ENCODE measurements at places on chromosomes 5 and 9. TPM values are rescaled to one million over a fixed set of nuclear protein-coding genes. Genes with fewer than 3 reads are reported as not detected.

GRCh38 chr9:109787735-109788134 lies 7.7 kb downstream of the PALM2AKAP2 start:
- DNase-seq = no peak

GRCh38 chr5:36730537-36731216 lies 124.3 kb downstream of the SLC1A3 start:
- no peak for DNase-seq

GRCh38 chr5:72552041-72552557 lies 44.9 kb upstream of the ZNF366 start:
- no peak for DNase-seq

Gene PCDHGB5
- 6.0 TPM for total RNA-seq

DNA sequence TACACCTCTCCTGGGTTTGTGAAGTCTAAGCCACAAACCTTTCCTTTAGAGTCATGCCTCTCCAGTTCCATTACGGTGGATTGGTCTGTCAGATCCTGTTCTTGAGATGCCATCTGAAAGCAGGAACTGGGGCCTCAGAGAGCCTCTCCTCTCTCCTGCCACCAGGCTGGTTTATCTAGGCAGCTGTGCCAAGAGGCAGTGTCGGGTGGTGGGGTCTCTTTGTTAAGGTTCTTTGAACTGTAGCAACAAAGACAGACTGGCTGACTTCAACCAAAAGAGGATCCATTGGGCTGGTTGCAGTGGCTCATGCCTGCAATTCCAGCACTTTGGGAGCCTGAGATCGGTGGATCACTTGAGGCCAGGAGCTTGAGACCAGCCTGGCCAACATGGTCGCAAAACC lies 66.0 kb upstream of the ANGPTL2 start:
- no peak for DNase-seq

Gene NPM1
- total RNA-seq = 389 TPM

- no peak for DNase-seq
Measured at GRCh38 chr5:172506251-172506650, 51.9 kb upstream of the SH3PXD2B start.

- no peak for DNase-seq
Measured at GRCh38 chr9:113370806-113371325, 5.9 kb downstream of the HDHD3 start.

DNA sequence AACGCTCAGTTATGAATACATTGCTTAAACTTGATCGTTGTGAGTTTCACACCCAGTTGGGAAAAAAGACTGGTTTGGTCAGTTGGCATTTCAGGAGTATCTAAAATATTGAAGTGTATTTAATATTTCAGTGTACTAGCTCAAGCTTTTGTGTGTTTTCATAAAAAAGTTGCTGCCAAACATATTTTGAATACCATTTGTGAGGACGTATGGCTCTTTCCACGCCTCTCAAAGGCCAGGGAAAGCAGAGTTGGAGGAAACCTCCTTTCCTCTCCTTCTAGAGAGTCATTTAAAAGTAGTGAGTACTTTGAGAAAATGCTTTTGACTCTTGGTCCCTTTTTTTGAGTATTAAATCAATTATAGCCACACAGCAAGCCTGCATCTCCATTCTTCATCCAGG lies 43.2 kb upstream of the ANKRD33B start:
- DNase-seq = no peak

DNA sequence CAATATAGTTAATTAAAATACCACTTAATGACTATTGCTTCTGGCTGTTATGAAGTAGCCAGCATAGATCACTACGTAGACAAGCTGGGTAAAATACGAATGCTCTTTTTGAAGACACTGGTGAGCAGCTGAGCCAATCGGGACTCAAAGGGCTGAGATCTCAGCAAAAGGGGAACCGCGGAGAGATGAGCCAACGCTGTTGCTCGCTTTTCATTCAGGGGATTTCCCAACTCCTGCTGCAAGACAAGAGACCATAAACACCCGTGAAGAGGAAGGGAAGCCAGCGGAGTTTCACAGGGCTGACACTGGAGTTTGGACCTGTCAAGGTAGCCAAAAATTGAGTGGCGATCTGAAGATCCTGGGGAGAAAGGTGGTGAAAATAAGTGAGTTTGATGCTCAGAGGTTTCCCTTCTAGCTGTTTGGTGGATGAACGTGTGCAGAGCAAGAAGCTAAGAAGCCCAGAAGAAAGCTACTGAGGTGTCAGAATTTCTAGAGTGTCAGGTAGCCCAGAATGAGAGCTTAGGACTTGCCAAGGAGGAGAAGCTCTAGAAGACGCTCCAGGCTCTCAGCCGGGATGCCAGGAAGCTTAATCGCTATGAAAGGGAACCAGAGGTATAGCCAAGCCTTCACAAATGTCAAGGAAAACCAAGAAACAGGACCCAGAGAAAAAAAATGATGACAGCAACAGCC lies 79.6 kb upstream of the RNU6ATAC start:
- DNase-seq = no peak

GRCh38 chr5:112205846-112206245 lies 213.2 kb downstream of the EPB41L4A start:
- no peak for DNase-seq

- DNase-seq = no peak
Measured at GRCh38 chr9:7988644-7989280, 189.2 kb upstream of the DMAC1 start.

DNA sequence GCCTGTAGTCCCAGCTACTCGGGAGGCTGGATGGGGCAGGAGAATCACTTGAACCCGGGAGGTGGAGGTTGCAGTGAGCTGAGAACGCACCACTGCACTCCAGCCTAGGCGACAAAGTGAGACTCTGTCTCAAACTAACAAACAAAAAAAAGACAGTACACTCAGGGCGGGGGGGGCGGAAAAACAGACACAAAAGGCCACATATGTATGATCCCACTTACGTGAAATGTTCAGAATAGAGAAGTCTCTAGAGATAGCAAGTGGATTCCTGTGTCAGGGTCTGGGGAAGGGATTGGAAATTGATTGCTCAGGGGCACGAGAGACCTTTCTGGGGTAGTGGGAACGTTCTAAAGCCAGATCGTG lies 9.0 kb upstream of the LCN1 start:
- DNase-seq = no peak

Gene GLDC
- not detected for total RNA-seq

Gene OR13F1
- not detected for total RNA-seq

GRCh38 chr5:135921388-135921787 lies 25.7 kb upstream of the IL9 start:
- no peak for DNase-seq

Gene FCHSD1
- total RNA-seq = 4.7 TPM

DNA sequence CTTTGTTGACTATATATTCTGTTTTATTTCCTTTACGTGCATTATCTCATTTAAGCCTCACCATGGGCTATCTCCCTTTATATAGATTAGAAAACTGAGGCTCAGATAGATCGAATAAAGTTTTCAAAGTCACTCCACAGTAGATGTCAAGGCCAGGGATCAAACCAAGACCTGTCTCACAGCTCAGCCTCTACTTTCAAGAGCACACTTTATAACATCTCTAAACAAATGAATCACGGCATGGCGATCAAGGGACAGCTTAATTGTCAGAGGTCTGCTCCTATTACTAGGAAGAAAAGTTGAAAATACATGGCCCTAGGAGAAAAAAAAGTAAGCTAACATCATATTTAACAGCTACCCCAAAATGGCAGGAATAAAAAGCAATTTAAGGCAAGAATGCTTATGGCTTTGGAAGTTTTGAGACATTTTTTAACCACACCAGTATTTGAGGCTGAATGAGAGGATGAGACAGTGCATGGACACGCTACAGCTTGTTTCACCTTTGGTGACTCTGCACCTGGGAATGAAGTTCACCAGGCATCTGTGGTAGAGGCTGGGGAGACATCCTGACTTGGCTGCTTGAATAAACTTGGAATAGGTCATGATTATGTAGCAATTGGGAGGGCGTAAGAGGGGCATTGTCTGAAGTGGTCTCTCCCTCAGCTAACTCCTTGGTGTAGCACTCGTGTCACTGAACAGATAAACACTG lies 486.8 kb upstream of the WWC1 start:
- DNase-seq = no peak

DNA sequence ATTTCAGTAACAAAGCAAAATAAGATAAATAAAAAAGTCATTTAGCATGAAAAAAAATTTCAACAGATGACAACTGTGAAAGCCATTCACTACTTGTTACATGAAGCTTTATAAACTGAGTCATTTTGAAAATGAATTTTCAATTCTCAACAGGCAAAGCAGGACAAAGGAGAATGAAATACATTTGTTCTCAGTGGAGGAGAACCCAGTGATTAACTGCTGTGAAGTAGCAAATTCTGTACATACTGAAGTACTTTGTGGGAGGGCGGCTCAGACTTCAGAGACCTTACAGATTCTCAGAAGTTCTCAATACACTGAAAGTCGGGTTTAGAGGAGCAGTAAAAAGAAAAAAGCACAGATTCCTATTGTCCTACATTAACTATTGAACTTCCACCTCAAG lies 21.7 kb downstream of the SKIC3 start:
- DNase-seq = no peak

DNA sequence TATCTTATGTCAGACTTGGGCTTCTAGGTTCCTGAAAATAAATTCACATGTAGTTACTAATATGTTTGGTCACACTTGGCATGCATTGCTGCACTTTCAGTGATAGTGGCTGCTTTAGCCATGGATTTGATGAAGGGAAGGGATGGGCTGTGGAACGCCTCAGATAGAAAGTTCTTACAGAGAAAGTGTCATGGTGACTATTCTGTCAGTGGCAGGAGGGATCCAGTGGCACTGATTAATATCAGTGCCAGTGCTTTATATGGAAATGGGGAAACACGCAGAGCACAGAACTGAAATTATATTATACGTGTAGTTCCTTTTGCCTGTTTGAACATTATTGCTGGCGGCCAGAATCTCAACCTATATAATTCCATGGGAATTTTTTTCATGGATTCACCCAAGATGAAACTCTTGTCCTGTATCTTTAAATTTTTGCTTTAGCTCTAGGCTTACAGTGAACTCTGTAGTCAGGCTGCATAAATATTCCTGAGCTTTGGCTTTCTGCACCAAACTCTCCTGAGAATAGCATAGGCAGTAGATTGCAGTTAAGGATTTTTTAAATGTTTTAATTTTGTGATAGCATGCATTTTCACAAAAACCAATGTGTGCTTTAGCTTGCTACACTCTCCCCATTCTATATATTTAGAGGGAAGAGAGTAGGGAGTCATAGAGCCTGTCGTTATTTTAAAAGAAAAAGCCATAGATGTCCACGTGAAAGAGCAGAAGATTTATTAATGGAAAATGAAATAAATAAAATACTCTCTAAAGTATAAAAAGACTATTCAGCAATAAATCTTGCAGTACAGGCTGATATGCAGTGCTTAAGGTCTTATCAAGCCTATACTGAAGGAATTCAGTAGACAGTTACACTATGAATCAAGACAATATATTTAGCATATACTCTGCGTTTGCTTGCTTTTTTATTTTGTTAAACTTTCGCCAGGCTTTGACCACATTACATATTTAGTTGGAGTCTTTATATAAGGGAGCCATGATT lies 98.7 kb downstream of the EDIL3 start:
- no peak for DNase-seq

DNA sequence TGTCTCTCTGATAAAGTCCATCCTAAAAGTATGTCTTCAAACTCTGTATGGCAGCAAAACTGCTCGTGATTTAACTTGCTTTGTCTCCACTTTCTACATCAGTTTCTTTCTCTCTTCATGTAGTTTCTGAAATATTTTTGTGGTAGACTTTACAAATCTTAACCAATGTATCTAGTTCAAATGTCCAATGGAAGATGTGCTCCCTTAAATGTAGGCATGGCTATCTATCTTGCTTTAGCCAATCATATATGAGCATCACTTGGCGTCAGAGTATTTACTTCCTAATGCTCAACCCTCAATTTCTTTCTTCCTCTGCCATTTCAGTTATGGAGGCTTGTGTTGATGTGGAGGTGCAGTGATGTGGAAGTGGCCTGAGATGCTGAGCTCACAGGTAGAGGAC lies 206.1 kb upstream of the ZNF608 start:
- no peak for DNase-seq

- no peak for DNase-seq
Measured at GRCh38 chr5:73858054-73858453, 232.1 kb downstream of the ARHGEF28 start.

DNA sequence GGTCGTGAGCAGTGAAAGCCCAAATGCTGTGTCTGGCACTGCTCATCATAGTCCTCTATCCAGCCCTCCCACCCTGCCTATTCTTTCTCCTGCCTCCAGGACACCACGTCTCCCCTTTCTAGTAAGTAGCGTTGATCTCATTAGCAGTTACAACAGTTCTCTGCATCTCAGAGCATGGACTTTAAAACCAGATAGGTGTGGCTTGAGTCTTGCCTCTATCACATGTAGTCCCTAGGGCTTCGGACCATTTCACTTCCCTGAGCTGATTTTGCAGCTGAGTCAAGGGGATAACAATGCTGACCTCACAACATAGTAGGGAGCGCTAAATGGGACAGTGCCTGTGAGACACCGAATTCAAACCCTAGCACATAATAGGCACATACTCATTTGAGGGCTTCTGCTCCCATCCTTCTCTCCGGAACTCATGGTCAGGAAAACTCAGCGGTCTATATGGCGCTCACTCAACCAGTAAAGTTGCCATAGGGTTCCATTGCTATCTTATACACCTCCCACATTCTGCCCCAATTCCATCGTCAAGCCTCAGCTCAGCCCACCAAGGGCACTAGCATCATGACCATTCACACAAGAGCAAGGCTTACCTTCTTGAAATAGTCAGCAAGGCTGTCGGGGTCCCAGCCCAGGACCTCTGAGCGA lies 515 bp downstream of the LCP2 start:
- no peak for DNase-seq

Gene ERAP2
- total RNA-seq = 6.7 TPM

GRCh38 chr9:8287501-8287900 lies 487.9 kb upstream of the DMAC1 start:
- DNase-seq = no peak

Gene FAM151B
- total RNA-seq = 0.91 TPM

DNA sequence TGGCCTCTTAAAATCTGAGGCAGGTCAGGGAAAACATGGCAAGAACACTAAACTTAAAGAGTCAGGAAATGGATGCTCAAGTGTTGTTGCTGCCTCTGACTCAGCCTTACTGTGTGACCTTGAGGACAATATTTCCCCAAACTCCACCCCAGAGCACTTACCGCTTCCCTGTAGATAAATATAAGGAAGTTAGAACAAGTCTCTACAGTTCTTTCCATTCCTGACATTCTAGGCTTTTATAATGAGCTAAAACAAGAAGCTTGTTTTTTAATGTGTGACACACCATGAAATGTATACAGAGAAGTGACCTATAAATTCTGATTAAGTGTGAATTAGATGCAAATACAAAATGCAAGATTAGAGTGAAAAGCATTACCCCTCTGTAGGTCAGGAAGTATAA lies 129.3 kb downstream of the GRIA1 start:
- no peak for DNase-seq

Gene CATSPER3
- 0.49 TPM for total RNA-seq

Measured in left ventricle myocardium inferior (tissue), 1 donor.